ENCODE measurements at places on chromosomes 13 and 19.

GRCh38 chr13:32164622-32165268 is 133.2 kb downstream of the FRY start:
- DNase-seq: no peak

- no peak for DNase-seq
Measured at GRCh38 chr13:47146991-47147811, 250.3 kb upstream of the HTR2A start.

DNA sequence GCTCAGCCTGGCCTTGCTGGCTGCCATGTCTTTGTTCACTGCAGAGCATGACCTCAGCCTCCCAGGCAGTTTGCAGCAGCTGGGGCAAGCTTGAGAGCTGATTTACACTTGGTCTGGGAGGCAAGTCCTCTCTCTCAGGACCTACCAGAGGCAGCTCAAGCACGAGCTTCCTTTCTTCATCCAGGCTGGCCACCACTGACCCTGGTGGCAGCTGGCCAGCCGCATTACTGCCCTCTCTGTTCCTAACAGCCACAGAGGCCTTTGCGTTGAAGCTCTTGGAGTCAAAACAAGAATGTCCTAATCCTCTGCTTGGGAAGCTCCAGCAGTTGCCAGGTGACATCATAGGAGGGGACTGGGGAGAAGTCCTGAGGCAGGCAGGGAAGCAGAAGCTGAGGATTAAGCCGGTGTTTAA is 85.7 kb downstream of the NUFIP1 start:
- DNase-seq: peak; percentile 89

- no peak for DNase-seq
Measured at GRCh38 chr19:34707661-34708060, 26.4 kb upstream of the ZNF181 start.

GRCh38 chr13:21336609-21337349 is 122.3 kb downstream of the ZDHHC20 start:
- DNase-seq: no peak

GRCh38 chr13:27229642-27230041 is 21.7 kb upstream of the RPL21 start:
- DNase-seq: no peak

DNA sequence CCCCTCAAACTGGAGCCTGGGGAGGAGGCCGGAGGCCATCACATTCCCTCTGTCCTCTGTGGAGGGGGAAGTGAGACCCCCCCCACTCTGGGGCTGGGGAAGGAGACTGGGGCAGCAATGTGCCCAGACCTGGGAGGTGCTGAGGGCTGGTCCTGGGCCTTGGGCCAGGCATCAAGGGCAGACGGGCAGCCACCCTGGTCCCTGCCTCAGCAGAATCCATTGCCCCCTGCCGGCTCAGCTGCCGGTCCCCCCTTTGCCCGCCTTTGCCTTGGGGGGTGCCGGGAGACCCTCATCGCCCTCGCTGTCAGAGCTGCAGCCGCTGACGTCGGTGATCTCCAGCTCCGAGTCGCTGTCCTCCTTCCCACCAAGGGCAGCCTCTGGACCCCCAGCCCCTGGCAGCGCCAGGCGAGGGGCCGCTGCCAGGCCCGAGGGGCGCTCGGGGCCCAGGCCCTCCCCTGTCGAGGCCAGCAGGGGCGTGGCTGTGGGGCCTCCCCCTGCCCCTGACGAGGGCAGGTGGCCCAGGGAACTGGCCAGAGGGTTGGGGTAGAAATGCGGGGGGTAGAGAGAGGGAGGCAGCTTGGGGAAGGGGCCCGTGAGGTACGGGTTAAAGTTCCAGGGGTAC is 20.1 kb downstream of the ERFL start:
- DNase-seq: no peak

DNA sequence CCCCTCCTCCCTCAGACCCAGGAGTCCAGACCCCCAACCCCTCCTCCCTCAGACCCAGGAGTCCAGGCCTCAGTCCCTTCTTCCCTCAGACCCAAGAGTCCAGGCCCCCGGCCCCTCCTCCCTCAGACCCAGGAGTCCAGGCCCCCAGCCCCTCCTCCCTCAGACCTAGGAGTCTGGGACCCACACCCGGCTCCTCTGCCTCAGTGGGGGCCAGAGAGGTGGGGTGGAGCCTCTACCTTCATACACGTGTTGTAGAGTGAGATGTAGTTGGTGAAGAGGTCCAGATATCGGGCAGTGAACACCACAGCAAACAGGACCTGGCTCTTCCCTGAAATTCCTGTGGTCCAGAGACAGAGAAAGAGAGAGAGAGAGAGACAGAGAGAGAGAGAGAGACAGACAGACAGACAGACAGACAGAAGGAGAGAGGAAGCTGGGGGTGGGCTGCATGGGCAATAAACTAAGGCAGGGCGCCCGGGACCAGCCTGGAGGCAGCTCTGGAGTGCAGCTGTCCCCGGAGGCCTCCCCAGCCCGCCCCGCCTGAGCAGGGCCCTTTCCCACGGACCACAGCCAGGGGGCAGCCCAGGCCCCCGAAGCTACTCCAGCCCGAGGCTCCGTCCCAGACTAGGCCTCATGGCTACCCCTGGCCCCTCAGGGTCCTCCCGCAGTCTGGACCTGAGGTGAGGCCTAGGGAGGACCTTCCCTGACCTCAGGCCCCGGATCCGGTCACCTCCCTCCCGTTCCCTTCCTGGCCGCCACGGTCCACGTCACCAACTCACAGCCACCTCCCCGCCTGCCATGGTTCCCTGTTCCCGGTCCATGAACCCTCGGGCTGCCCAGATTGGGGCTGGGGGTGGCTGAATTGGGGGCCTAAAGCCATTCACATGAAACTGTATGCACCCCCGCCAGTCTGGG is 907 bp downstream of the KDELR1 start:
- peak; percentile 73 for DNase-seq

- no peak for DNase-seq
Measured at GRCh38 chr19:12603714-12604113, 6.9 kb downstream of the ZNF490 start.

- no peak for DNase-seq
Measured at GRCh38 chr13:103431856-103432255, 365.6 kb upstream of the SLC10A2 start.

GRCh38 chr13:20294497-20294896 is 62.4 kb upstream of the GJB6 start:
- DNase-seq: no peak

DNA sequence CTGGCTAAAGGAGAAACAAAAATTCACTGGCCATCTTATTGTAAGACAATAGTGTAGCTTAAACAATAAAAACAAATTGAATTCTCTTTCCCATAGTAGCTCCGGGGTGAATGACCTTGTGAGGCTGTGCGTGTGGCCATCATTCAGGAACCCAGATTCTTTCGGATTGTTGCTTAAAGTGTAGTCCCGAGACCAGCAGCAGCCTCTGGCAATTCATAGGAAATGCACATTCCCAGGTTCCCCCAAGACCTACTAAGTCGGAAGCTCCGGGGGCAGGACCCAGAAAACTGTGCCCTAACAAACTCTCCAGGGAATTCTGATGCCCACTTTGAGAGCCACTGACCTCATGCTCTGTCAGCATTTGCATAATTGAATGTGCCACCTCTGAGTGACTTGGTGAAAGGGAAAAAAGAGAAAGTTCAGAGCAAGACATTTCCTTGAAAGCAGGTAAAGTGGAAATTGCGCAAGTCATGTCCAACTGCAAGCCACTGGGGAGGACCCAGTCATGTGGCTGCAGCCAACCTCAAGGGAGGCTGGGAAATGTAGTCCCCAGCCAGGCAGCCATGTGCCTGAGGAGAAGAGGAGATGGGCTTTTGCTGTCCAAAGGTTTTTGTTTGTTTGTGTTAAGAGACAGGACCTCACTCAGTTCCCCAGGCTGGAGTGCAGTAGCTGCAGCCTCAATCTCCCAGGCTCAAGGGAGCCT is 50.7 kb upstream of the PNMA8B start:
- DNase-seq: no peak

- no peak for DNase-seq
Measured at GRCh38 chr13:33793726-33794125, 24.2 kb upstream of the RFC3 start.

- DNase-seq: no peak
Measured at GRCh38 chr19:16366433-16367260, 42.0 kb downstream of the KLF2 start.

DNA sequence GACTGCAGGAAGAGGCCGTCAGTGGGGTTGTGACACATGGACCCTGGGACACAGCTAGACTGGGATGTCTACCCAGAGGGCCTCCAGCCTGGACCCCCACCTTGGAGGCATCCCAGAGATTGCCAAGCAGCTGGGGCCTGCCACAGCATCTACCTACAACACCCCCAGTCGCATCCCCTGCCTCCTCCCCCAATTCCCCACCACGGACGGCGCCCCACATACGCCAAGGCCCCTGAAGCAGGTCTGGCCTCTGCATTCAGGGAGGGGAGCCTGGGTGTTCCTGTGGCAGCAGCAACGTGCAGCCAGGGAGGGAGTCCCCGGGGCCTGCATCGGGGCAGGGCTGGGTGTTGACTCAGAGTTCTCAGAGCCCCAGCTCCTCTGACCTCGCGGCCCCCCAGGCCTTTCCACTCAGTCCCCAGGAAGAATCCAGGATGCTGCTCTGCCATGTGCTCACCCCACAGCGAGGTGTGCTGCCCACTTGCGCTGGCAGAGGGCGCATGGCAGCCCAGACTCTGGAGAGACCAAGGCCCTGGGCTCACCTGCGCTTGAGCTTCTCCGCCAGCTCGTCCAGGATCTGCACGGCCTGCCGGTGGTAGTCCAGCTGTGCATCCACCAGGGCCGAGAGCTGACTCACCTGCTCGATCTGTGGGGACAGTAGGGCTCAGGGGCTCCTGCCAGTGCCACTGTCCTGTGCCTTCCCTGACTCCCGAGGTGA is 19.6 kb downstream of the MPND start:
- no peak for DNase-seq

- no peak for DNase-seq
Measured at GRCh38 chr19:46478356-46478986, 7.1 kb upstream of the PNMA8A start.

DNA sequence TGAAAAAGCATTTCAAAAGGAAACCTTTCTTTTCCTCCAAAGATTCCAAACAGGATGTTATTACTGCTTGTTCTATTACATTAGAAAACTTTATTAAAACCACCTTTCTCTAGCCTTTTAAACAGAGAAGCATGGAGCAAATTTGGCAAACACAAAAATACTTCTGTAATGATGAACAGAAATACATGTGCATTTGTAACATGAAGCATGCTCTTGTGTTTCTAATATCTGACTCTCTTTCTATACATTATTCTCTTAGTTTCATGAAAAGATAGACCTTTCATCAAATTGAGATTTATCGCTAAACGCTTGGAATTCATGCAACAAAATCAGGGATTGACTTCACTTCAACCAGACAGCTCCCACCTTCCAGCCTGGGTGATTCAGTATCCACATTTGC is 152.8 kb upstream of the IRS2 start:
- DNase-seq: no peak

DNA sequence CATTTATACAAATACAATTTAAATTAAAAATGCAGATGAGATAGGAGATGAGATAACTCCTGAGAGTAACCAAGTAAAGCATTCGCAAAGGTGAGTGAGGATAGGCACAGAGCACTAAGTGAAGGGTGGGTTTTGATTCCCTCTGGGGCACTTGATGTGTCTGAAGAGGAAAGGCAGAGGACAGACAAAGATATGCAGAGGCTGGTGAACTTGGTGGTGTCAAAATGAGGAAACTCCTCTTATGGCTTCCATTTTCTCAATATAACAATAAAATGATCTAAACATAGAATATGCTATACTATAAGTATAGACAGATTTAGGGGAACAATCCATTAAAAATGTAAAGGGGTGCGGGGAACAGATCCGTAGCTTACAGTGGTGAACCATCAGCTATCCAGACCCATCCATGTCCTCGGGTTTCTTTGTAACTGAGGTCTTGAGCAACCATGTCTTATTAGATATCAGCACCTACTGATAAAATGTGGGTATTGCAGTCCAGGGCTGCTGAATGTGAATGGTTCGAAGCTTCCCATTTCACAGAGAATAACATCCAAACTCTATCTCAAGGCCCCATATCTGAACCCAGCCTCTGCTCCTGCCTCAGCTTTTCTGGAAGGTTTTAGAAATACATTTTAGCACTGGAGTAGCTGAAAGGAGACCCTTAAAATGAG is 73.9 kb upstream of the SLC10A2 start:
- DNase-seq: no peak

GRCh38 chr19:2047449-2048103 is 3.5 kb downstream of the MKNK2 start:
- DNase-seq: no peak

GRCh38 chr19:13841086-13841961 is 35.6 kb upstream of the NANOS3 start:
- DNase-seq: no peak

DNA sequence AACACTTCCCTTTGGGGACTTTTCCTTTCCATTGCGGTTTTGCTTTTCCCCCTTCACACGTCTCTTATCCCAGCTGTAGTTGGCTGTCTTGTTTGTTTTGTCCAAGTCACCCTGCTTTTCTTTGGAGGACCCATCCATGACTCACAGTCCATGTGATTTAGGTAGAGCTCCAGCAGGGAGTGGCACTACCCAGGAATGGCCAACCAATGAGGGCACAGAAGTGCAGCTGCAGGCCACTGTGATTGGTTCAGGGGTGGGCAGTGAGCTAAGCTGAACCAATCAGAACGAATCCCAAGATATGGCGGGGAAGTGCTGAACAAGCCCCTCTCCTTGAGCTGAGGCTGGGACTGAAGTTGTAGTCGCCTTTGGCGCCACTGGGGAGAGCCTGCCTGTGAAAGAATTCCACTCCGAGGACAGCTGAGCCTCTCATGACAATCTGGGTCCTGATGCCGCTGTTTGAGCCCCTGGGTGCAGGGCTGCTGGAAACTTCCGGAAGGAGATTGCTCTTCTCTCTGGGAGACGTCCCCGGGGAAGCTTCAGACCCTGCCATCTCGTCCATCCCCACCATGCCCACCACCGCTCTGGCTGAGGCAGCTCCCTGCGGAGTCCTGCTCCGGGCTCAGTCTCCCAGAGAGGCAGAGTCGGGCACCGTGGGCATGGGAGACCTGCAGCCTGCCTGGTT is 62.9 kb upstream of the URI1 start:
- no peak for DNase-seq

GRCh38 chr13:30429721-30430694 is 7.7 kb downstream of the UBE2L5 start:
- DNase-seq: no peak

- DNase-seq: no peak
Measured at GRCh38 chr13:100040196-100040595, 48.7 kb upstream of the PCCA start.

- DNase-seq: peak; percentile 98
Measured at GRCh38 chr19:39833464-39834286, at the start of gene DYRK1B. Gene DYRK1B (minus strand): TSS chr19:39834162. CDS start chr19:39831867, 2,295 bp downstream.

GRCh38 chr19:52660981-52661380 is 22.8 kb upstream of the ZNF83 start:
- no peak for DNase-seq

GRCh38 chr13:47903836-47904235 is 97.2 kb downstream of the SUCLA2 start:
- DNase-seq: no peak

DNA sequence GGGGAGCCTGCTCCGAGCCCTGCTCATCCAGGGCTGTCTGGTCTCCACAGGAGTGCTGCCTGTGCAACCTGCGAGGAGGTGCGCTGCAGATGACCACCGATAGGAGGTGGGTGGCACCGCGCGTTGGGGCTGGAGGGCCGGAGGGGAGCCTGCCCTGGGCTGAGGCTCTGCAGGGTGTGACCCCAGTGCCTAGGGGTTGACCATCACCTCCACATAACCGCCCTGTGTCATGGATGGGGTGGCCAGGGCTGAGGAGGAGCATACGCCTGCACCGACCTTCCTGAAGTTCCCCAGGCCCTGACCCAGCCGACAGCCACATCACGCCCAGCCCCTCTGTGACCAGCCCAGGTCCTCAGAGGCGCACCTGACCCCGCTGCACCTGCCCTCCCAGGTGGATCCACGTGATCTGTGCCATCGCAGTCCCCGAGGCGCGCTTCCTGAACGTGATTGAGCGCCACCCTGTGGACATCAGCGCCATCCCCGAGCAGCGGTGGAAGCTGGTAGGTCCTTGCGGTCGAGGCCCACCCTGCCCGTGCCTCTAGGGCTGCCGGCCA is 168.7 kb downstream of the KDM4B start:
- no peak for DNase-seq
